Stimulated activated CD4-positive, alpha-beta T cell treated with anti-CD3 and anti-CD28 coated beads, Interleukin-15, amount 100 ng/mL, for 24 hours (primary cell): ENCODE measurements at places on chromosomes 1 and 21.

- peak; percentile 50 for DNase-seq
These were observed 1.2 kb downstream of the AK5 start for GRCh38 chr1:77282866-77283539.

DNA sequence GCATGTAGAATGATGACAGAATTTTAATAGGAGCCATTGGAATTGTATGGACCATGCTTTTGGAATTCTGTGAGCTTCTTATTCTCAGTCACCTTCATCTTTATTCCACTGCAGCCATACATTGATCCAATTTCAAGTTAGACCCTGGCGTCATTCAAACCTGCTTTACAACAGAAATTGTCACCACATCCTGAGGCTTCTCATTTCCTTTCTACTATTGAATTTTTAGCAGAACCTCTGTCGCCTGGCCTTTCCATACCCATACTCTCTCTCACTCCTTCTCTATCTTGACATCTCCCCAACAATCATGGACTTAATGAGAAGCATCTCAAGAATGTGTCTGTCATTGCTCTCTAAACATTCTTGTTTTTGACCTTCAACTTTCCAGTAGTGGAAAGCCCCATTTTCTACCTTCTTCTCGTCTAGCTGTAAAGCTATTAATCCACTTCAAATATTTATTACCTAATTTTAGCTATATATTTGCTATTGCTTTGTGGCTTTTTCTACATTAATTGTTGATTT, 74.1 kb downstream of the CRB1 start:
- no peak for DNase-seq

GRCh38 chr1:179208681-179209477, 20.6 kb downstream of the ABL2 start:
- no peak for DNase-seq

DNA sequence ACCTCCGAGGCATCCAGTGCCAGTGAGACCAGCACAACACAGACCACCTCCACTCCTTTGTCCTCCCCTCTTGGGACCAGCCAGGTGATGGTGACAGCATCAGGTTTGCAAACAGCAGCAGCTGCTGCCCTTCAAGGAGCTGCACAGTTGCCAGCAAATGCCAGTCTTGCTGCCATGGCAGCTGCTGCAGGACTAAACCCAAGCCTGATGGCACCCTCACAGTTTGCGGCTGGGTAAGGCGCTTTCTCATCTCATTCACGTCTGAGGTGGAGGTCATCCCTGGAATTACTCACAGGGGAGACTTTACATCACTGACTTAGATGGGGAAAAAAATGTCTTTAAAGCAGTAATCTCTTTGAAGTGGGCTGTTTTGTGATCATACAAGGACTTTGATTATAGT, 106.3 kb downstream of the CD247 start:
- peak; percentile 41 for DNase-seq

DNA sequence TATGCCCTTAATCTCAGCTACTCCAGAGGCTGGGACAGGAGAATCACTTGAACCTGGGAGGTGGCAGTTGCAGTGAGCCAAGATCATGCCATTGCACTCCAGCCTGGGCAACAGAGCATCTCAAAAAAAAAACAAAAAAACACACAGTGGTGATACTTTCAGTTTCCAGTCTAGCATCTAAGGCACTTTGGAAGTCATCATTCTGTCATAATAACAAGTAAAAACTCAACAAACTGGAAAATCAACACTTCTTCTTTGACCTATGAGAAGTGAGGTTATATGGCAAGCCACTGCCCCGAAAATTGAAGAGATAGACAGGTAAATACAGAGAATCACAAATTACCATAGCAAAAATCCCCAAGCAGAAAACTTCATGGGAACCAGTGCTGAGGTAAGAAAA, 51.9 kb downstream of the IL12RB2 start:
- DNase-seq = no peak

DNA sequence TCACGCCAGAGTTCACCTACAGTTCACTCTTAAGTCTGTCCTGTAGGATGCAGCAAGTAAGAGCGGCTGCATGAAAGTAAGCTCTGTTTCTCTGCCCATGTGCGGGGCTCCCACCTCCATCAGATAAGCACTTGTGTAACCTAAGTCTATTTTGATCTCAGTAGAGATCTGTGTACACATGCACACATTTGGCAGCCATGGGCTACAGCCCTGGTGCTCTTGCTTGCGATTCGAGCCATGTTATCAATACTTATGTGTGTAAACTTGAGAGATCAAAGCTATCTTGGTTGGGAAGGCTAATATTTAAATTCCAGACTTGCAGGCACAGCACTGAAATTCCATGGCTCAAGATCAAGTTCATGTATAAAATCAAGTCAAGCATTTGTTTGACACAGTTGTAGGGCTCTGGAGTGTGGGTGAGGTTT, 244.7 kb upstream of the FGGY start:
- DNase-seq = no peak

- DNase-seq = no peak
These were observed 360.2 kb downstream of the VAV3 start for GRCh38 chr1:107604825-107605224.

DNA sequence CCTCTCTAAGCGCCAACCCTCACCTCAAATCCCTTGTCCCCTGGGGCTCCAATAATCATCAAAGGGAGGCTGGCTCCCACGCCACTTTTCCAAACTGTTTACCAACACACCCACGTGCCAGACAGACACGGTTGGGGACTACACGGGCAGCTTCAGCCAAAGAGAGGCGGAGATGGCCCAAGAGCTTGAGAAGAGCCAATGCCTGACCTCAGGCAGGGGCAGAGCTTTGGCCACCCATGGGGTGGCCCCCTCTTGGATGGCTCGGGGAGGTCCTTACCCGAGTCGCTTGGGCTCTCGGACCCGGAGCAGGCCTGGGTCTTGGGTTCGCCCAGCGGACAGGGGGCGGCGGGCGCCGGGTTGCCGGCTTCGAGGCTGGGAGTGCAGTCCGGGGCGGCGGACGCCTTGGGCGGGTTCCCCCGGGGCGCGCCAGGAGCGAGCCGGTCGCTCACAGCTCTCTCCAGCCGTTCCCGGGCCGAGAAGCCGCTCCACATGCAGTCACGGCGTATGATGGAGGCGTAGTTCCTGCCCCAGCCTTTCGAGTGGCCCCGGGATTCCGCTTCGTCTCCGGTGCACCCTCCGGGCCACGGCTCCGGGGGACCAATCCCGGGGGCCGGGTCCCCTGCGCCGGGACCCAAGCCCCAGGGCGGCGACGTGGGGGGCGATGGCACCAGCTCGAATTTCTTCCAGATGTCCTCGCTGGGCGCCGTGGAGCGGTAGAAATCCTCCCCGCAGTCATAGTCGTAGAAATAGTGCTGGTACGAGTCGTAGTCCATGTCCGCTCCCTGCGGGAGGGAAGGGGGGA, 854 bp downstream of the MYCL start:
- DNase-seq = peak; percentile 38

DNA sequence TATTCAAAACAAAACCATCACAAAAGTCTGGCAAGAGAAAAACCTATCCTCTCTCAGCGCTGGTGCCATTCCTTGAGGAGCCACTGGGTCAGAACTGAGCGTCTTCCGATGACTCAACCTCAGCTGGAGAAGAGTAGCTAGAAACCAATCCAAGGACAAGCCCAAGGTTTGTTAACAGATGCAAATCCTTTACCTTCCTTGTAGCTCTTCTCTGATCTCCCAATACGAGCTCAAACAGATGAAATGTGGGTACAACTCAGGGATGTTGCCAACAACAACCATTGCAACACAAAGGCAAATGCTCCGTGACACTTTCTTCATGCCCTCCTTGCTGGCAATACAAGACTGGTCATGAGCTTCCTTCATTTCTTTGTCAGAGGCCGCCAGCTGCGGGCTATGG, 337.1 kb downstream of the SIPA1L2 start:
- no peak for DNase-seq

GRCh38 chr1:225146478-225146877, 217.0 kb downstream of the DNAH14 start:
- DNase-seq = no peak

- DNase-seq = peak; percentile 80
These were observed 127.4 kb upstream of the DPYD start for GRCh38 chr1:98048244-98048643.

- DNase-seq = no peak
These were observed 70.6 kb downstream of the SNRPE start for GRCh38 chr1:203931953-203932352.

DNA sequence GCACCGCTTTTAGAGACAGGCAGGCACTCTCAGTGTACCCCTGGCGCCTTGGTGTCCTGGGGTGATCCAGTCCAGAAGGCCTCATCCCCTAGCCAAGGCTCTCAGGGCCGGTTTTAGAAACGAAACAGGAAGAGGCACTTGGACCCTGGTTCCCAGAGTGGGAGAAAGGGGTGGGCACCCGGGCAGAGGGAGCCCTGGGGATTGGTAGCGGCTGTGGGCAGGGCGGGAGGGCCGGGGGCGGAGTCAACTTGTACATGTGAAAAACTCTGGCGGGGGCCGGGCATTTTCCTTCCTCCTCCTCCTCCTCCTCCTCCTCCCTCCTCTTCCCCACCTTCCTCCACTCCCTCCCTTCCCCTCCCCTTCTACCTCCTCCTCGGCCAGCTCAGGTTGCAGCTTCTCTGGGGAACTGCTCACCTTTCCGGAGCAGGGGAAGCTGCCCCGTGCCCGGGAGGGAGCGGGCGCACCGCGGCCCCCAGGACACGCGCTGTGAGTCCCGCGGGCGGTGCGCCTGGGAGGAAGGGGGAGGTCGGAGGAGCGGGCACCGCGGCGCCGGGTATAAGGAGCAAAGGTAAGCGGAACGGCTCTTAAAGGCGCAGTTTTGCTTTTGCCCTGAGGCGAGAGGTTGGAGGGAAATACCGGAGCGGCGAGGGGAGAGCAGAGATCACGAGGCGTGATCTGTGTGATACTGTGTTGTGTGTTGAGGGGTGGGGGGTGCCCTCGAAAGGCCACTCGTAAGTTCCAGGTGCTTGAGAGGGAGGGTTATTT, at the start of gene CDK18:
TSS of gene CDK18 (plus strand) at position 359 of the 765 bp plus-strand sequence. CDS start 18,499 bp downstream, outside the sequence.
- peak; percentile 71 for DNase-seq

DNA sequence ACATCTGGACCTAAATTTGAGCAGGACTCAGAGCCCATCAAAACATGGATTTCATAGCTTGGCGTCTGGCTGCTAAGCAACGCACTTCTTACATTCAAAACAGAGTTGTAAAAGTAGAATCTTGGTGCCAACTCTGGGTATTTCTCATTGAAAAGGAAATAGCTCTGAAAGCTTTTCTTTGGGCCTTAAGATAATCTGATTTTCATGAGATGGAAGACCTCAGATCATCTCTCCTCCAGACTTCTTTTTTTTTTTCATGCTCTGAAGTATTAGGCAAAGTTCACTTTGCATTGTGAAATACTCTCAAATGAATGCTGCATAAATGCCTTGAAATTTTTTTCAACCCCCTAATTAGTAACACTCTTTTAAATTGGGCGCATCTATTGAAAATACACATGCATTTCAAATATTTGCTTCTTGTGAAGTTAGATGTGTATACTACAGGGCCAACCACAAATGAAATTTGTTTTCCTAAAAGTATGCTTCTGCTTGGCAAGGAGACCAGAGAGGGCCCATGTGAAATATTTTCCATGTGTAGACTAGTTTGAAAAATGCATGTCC, 4.2 kb downstream of the ADAMTS5 start:
- no peak for DNase-seq

DNA sequence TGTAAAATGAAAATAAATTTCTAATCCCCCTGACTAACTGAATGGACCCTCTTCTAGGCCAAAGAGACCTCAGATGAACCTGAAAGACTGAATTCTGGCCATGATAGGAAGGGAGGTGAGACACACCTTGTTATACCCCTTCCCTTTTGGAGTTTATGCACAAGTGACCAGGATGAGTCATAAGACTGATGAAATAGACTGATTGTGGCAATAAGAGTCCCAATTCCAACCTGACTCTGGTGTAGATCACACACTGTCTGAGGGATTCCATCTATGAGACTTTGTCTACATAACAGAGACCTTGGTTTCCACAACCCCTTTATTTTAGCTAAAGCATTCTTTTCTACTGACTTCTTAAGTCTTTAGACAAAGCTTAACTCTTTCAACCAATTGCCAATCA, 13.5 kb upstream of the OR2G2 start:
- no peak for DNase-seq

- DNase-seq = no peak
These were observed 25.4 kb downstream of the SLC30A10 start for GRCh38 chr1:219902951-219903350.

DNA sequence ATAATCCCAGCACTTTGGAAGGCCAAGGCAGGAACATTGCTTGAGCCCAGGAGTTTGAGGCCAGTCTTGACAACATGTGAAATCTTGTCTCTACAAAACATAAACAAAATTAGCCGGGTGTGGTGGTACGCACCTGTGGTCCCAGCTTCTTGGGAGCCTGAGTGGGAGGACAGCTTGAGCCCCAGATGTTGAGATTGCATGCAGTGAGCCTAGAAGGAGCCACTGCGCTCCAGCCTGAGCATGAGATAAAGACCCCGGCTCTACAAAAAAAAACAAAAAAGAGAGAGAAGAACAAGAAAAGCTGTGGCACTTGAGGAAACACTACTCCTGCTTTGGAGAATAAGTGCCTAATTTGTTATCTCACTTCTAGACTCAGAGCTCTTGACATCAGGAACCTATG, 146.6 kb downstream of the GLUL start:
- no peak for DNase-seq

GRCh38 chr1:112544011-112544688, 35.4 kb downstream of the WNT2B start:
- no peak for DNase-seq
